Epithelial cell of esophagus (primary cell): ENCODE measurements at places on chromosomes 7 and 10.
A peak's percentile ranks its signal among the peaks of the same experiment; 100 is the strongest.

- no peak for DNase-seq
Measured at GRCh38 chr7:37336259-37336658, 112.4 kb downstream of the ELMO1 start.

GRCh38 chr7:151671514-151671913 is 151.8 kb upstream of the RHEB start:
- DNase-seq, result peak; percentile 48

- no peak for DNase-seq
Measured at GRCh38 chr7:116726149-116726548, 54.2 kb downstream of the MET start.

DNA sequence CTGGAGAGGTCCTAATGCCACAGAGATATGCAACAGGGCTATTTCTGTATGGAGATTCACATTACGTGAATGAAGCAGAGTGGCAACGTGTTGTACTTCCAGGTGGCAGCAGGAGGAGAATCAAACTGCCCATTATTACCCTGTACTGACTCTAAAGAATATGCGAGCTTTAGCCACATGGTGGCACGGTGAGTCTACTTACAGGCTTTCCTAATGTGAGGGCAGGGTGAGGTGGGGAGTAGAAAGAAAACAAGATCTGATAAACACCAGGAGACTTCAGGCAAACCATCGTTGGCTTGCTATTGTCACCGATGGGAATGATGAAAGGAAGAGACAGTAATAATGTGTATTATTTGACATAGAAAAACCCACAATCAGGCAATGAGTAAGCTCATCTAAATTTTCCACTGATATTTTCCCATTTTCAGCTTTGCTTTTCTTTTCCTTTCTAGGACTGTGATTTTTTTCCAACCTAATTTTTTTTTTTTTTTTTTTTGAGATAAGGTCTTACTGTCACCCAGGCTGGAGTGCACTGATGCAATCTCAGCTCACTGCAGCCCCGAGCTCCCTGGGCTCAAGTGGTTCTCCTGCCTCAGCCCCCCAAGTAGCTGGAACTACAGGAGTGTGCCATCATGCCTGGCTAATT is 164.3 kb downstream of the BTAF1 start:
- DNase-seq, result peak; percentile 85

DNA sequence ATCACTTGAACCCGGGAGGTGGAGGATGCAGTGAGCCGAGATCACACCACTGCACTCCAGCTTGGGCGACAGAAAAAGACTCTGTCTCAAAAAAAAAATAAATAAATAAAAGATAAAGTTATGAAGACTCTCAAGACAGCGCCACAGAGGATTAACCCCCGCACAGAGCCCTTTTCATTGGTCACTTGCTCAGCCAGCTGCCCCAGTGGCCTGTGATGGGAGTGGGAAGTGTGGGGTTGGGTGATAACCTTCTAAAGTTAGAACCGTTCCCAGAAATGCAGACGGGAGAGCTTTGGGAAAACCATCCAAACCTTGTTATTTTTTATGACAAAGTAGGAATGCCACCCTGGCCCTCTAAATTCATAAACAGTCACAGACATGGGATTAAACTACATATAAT is 57.4 kb downstream of the PARP12 start:
- no peak for DNase-seq

GRCh38 chr10:3222626-3223025 is 50.0 kb upstream of the PITRM1 start:
- no peak for DNase-seq
